CD4-positive, CD25-positive, alpha-beta regulatory T cell (primary cell): ENCODE measurements at places on chromosomes 4 and X. TPM values are rescaled to one million over a fixed set of nuclear protein-coding genes. Genes with fewer than 3 reads are reported as not detected.
A peak's percentile ranks its signal among the peaks of the same experiment; 100 is the strongest.

- DNase-seq = no peak
Measured at GRCh38 chrX:53930515-53931380, 113.5 kb downstream of the PHF8 start.

DNA sequence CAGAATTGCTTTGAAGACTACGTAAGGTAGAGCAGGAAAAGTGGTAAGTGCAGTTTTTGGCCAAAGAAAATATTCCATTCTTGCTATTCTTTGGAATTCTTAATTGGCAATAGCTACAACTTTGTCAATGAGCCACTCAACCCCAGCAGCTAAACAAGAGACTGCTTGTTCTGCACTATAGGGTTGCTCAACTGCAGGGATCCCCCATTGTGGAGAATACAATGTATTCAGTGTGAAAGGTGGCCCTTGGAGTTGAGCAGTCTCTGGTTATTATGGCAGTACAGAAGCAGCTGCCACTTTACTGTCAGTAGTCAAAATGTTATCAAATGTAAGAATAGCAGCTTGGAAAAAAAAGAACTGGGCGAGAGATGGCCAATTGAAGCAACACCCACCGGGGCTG, 808.7 kb downstream of the CENPC start:
- no peak for DNase-seq

GRCh38 chrX:47566841-47567240, 5.8 kb downstream of the ARAF start:
- no peak for DNase-seq

GRCh38 chrX:14832586-14832985, 40.3 kb downstream of the FANCB start:
- DNase-seq = no peak

GRCh38 chrX:139738581-139738980, 30.6 kb upstream of the MCF2 start:
- DNase-seq = peak; percentile 18

DNA sequence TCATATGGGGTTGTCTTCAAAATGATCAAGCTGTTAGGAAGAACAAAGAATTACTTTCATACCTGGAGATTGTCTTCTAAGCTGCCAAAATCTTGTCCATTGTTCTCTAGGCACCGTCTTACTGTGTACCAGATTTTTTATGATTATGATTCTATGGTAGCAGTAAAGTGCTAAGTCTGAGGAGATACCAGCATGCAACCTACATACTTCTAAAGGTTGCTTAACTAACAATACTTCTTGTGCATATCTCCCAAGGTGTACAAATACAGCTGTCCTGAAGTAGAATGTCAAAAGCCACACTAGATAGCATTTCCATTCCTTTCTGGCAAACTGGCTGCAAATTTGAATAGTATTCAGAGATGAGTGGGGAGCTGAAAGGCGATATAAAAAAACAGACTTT, 62.6 kb upstream of the FBXW7 start:
- no peak for DNase-seq

DNA sequence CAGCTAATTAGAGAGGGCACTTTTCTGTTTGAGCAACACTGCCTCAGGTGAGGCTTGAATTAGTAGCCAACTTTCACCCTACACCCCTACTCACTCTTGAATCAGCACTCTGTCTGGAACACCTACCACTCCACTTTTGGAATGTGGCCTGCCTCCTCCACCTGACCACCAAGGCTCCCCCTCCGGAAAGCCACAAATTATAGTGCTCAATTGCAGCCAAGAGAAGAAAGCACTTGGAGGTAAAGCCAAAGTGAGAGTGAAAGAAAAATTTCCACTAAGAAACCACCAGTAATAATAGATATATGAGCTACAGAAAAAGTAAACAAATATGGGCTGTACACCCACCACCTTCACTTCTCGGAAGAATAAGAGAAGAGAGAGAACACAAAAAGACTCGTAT, 41.1 kb downstream of the PPP3CA start:
- DNase-seq = no peak

DNA sequence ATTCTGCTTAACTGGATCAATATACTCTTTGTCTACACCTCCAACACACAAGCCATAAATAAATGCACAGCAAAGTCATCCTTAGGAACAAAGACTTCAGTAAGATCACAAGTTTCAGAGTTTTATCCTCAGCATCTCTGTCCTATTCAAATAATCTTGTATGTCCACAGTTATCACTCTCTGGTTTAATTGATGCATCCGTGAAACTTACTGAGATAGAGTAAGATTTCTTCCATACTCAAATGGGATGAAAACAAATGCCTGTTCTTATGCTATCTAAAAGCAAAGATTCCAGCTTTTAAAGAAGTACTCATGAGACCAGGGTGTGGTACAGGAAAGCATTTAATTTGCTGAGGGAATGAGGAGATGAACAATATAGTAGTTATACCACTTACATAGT, 184.6 kb upstream of the SLC7A11 start:
- no peak for DNase-seq

DNA sequence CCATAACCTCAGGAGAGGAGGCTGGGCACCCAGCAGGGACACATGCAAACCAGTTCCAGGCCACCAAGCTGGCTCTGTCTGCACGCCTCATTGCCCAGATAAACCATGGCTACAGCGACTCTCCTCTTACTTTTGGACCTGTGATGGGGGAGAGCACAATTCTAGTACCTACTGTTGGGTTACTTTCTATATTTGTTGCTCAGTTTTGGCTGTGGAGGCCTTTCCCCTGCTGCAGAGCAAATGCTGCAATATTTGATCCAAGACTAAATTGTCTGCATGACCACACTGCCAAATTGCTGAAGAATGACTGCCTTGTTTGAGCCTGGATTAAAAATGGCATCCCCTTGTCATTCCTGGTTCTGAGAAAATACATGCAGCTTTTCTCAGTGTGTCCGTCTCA, 253.5 kb downstream of the ARHGAP10 start:
- no peak for DNase-seq

- DNase-seq = peak; percentile 14
Measured at GRCh38 chr4:185730387-185730786, 81.6 kb downstream of the SORBS2 start.

GRCh38 chrX:17527135-17527701, 152.2 kb downstream of the NHS start:
- DNase-seq = no peak

- no peak for DNase-seq
Measured at GRCh38 chrX:6383488-6383887, 151.4 kb downstream of the VCX3A start.

- DNase-seq = no peak
Measured at GRCh38 chr4:189804894-189805293, 135.8 kb upstream of the FRG1 start.

SHROOM2 gene
- polyA plus RNA-seq = not detected

FGF13 gene
- not detected for polyA plus RNA-seq

APLN gene
- polyA plus RNA-seq = not detected

CXorf49 gene
- not detected for polyA plus RNA-seq

NPY5R gene
- polyA plus RNA-seq = not detected
